CD4-positive, alpha-beta T cell treated with Interleukin-17A for 4 hours (primary cell): ENCODE measurements at places on chromosomes 13 and 19.

GRCh38 chr13:80030491-80030890, 310.4 kb downstream of the SPRY2 start:
- no peak for DNase-seq

- no peak for DNase-seq
Observed at GRCh38 chr13:113781571-113781970, 22.5 kb downstream of the TMEM255B start.

DNA sequence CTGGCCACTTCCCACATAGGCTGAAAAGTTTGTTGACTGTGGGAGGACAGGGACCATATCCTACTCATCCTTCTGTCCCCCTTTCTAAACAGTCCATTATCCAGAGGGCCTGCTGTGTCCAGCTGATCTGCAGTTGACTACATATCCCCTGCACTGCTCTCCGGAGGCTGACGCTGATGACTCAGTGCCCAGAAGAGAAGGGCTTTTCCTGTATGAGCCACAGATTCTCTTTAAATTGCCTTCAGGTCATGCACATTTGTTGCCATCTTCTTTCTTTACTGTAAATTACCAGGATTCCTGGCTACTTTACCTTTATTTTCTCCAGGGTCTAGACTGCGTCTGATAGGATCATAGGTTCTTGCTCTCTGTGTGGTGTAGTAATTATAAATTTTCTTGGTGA, 125.2 kb downstream of the LACC1 start:
- no peak for DNase-seq

DNA sequence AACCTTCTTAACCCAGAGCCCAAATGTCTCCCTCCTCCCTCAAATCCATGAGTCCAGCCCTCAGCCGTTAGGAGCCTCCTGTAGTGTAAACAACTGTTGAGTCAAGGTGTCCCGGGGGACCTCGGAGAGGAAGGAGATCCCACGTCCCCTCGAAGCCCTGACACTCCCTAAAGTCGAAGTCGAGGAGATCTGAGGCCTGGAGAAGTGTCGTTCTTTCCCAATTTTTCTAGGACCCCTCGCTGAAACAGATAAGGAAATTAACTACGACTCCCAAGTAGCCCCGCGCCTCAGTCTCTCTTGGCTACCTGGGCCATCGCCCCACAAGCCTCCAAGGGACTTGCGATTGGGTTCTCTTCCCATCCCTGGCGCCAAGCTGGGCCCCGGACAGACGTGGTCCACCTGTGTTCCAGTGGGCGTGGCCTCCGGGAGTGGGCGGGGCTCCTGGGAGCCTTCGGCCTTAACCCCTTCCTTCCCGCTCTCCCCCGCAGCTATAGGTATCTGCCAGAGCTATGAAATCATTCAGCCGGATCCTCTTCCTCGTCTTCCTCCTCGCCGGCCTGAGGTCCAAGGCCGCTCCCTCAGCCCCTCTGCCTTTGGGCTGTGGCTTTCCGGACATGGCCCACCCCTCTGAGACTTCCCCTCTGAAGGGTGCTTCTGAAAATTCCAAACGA, 869 bp downstream of the GFY start:
- peak; percentile 32 for DNase-seq

- no peak for DNase-seq
Observed at GRCh38 chr19:38411041-38411712, 8.3 kb downstream of the FAM98C start.

GRCh38 chr13:65653613-65654012, 1576.5 kb downstream of the PCDH9 start:
- no peak for DNase-seq
